Non-pigmented ciliary epithelial cell (primary cell): ENCODE measurements at places on chromosomes 1 and 21.

DNA sequence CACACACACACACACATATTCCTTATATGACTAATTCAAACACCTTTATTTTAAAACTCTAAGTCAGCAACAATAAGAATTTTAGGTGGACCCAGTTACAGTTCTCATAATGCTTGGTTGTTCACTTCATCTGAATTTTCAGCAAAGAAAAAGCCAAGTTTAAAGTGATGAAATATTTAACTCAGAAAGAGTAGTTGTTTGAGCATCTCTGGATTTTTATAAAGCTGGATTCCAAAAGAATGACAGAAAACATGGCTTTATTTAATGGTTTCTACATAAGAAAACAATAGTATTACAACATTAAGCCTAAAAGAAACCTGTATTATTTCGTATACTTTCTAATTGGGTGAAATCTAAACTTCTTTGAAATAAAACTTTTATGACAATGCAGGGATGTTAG lies 54.2 kb upstream of the ADAMTS5 start:
- no peak for DNase-seq

GRCh38 chr1:7026169-7026568 lies 240.9 kb downstream of the CAMTA1 start:
- DNase-seq: no peak

DNA sequence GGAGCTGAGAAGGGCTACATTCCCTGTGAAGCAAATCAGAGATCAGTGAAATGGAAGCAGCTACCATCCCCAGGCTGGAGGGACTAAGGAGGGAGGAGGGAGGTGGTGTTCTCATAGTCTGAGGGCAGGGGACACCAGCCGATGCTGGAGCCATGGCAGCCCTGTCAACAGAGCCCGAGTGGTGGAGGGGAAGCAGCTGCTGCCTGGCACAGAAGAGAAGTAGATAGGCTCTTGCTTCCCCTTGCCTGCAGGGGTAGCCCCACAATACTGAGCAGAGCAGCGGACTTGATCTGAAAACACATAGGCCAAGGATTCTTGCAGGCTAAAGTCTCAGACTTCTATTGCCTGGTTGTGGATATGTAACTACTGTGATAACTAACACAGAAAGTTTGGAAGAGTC lies 255.1 kb downstream of the FGGY start:
- no peak for DNase-seq

DNA sequence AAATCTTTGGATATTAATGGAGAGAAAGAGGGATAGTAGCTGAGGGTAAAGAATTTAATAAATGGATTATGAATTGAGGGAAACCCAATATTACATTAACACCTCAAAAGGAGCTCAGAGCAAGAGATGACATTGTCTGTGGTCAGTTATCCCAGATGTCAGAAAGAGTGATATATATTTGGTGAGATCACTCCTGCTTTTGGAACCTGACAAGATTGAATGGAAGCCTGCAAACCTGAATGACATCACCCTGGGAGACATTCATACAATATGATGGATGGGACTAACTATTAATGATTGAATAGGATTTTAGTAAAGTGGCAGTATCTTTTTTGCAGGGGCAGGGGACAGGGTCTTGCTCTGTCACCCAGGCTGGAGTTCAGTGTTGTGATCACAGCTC lies 6.8 kb upstream of the IFI6 start:
- no peak for DNase-seq

DNA sequence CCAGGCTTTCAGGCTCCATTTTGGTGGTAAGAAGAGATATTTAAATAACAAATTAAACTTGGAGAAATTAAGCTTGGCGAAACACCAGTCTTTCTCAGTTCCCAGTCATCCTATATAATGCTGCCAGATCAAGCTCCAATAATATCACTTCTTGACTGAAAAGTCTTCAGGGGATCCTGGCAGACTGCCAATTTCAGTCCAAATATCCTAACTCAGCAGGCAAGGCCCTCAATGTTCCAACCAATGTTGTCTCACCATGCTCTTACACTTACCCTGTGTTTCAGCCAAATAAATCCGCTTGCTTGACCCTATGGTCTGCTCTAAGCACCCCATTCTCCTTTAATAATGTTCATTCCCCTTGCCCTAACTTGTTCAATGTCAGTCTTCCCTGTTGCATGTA lies 39.9 kb upstream of the BCL10 start:
- no peak for DNase-seq

GRCh38 chr1:169146576-169147214 lies 40.2 kb downstream of the ATP1B1 start:
- no peak for DNase-seq

GRCh38 chr1:224211206-224211962 lies 28.3 kb downstream of the DEGS1 start:
- DNase-seq: no peak

DNA sequence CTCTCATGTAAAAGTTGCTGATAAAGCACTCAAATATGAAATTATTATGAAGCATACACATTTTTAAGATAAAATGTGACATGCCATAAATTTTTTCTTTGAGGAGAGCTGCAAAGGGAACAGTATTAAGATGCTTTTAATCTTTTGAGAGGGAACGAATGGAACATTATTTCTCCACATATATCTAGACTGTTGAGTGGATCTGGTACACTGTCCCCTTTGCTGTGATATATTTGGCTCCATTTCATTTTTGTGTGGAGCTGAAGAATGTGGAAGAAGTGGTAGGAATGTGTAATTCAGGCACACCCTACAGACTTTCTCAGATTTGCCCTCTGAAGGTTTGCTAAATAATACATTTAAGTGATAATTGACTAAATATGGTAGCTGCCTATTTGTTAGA lies 31.7 kb downstream of the PGM1 start:
- DNase-seq: no peak

DNA sequence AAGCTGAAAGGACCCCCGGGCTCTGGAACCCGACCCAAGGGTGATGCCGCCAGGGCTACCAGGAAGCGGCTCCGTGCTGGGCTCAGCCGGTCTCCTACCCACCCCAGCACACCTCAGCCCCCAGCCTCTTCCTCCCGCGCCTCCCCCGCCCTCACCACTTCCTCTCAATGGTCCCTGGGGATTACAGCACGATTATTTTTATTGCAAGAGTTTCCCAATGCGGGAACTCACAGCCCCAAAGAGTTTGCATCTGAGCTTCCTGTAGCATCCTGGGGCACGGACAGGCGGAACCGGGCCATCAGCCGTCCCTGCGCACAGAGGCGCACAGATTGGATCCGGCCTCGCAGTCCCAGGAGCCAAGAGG lies 8.7 kb upstream of the SLX9 start:
- DNase-seq: no peak

GRCh38 chr1:45512641-45513054 lies 9.0 kb downstream of the PRDX1 start:
- no peak for DNase-seq

DNA sequence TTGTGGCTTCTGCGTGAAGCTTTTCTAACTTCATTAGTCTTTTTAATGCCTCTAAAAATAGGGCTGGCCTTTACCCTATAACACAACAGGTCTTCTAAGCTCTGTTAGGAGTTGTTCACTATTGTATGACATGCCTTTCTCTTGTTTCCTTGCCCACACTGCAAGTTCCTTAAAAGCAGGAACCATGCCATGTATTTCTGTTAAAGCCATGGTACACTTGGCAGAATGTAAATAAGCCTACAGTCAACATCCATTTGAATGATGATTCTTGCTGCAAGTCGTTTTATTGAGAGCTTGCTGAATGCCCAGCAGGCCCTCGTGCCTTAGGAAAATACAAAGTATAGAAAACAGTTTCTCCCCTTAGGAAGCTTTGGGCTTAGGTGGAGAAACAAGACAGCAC lies 214.6 kb downstream of the DUSP10 start:
- no peak for DNase-seq

DNA sequence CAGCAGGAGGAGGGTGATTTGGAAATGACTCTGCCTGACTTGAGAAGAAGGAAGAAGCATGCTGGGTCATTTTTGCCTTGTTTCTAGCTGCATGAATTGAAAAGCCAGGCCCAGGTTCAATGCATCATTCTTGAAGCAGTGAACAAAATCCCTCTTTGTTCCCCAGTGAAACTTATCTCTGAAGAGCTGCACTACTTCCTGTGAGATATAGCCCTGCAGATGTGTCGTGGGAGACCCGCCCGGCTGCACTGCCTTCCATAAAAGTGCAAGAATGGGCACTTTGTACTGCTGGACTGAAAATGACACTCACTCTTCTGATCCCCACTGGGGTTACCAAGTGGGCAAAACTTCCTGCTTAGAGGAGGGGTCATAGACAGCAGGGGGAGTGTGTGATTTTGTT lies 249.2 kb upstream of the NFIA start:
- DNase-seq: no peak

DNA sequence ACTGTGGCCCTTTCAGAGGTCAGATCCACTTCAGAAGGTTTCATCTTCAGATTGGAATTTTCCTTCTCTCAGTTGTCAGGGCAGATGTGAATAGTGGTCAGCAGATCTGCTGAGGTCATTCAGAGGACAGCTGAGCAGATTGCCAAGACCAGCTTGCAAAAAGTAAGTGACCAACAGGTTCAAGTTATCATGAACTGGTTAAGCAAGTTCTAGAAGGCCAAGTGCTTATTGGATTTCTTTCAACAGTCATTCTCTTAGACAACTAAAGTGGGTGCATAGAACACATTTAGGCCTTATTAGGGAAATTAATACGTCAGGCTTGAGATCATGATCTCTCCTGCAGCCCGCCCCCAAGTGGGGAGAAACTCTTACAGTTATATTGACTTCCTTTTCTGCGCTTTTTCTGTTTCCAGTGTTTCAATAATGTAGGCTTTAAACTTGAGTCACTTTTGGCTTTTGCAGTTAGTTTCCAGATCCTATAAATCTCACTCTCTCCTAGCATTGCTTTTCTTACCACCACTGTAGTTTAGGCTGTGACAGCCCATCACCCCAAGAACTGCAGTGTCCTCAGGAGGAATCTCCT lies 96.4 kb downstream of the C1orf21 start:
- DNase-seq: peak; percentile 49

GRCh38 chr1:39960431-39960958 lies 5.5 kb downstream of the MFSD2A start:
- DNase-seq: no peak

GRCh38 chr1:199821029-199821779 lies 206.3 kb upstream of the NR5A2 start:
- DNase-seq: no peak

DNA sequence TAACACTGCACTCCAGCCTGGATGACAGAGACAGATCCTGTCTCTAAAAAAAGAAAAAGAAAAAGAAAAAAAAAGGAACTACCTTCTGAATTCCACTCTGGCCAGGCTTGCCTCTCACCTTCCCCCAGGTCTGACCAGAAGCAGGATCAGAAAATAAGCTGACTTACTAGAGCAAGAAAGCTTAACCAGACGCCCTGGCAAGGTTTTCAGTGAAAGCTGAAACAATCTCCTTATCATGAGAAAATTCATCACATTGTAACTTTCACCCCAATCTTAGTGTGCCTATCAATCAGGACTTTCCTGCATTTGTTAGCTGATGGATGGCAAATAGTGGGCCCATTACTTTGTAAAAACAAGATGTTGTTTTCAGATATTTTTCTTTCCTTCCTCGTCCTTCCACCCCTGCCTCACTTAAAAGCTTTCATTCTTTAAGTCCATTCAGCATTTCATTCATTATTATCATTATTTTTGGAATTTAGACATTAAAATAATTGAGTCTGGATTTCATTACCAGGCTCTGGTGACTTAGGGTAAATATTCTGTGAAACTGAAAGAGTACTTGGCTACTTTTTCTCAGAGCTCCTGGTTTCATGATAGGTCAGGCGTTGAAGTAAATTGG lies 96.5 kb upstream of the CD34 start:
- DNase-seq: no peak

DNA sequence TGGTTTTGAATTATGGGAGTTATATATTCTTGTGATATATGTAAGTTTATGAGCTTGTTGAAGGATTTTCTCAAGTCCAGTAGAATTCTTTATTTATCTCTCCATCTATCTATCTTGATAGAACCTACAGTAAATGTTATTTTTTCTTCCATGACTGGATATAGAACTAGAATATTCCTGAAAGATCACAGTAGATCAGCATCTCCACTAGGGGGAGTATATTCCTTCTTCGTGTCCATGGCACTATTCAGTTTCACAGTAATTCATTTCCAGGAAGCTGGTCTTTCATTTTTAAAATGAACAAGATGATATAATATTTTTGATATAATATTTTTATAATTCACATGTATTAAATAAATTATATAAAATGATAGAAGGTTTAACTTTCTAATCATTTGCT lies 18.8 kb downstream of the TMPRSS15 start:
- DNase-seq: no peak

DNA sequence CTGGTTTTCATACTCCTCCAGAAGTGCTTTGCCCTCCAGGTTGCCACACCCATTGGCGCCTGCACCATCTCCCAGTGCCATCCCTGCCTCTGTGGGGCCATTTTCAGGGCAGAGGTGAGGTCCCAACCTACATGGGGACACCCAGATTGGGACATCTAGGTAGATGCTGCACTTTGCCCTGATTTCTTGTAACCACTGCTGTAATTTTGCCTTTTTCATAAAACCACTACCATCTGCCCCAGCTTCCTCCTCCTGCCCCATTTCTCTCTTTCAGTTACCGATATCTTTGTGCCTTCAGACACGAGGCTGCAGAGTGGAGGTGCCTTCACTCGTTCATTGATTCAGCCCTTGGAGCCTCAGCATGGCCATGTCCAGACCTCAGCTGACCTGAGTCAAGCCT lies 21.4 kb downstream of the FAAH start:
- no peak for DNase-seq

DNA sequence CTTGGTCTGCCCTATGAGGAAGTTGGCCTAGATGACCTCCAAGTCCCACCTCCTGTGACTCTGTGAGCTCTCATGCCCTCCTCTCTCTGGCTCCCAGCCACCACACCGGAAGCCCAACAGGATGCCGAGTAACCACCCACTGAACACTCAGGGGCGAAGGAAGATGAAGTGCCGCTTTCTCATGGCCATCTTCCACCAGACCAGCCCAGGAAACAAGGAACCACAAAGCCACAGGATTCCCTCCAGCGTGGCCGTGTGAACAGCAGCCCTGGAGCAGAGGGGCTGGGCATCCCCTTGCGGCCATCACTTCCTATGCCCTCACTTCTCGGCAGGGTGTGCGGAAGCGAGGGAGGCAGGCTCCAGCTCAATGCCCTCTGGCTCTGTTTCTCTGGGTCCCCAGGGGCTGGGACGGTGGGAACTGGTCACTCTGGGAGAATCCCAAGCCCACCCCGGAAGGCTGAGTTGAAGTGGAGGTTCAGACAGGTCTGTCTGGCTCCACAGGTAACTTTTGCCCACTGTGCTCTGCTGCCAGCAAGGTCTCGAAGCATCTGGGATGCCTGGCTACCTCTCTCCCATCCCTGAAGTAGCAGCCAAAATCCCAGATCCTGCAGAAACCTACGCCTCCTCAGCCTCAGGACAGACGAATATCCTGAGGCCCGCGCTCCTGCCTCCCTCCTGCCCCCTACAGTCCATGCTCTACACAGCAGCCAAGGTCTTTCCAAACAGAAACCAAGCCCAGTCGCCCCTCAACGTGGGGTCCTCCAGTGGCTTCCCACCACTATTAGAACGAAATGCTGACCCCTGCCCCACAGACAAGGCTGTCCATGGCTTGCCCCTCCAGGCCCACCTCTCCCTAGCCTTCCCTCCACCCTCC lies 44.2 kb upstream of the ECE1 start:
- peak; percentile 68 for DNase-seq

GRCh38 chr1:223492044-223492443 lies 98.8 kb downstream of the CCDC185 start:
- DNase-seq: no peak
